Mesothelial cell of epicardium (in vitro differentiated cells): ENCODE measurements at places on chromosomes 7 and 10.

DNA sequence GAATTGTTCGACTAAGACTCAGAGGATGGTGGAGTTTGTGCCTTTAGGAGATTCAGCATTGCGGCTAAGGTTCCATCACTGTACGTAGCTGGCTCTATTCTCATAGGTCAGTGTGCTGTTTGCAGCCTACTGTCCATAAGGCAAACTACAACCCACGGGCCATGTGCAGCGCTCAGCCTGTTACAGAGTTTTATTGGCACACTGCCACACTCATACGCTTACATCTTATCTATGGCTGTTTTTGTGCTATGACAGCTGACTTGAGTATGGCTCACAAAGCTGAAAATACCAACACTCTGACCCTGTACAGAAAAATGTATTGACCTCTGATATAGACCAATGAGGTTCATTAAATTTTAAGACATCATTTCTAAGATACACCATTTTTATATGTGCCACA lies 114.5 kb downstream of the ARID5B start:
- no peak for DNase-seq

DNA sequence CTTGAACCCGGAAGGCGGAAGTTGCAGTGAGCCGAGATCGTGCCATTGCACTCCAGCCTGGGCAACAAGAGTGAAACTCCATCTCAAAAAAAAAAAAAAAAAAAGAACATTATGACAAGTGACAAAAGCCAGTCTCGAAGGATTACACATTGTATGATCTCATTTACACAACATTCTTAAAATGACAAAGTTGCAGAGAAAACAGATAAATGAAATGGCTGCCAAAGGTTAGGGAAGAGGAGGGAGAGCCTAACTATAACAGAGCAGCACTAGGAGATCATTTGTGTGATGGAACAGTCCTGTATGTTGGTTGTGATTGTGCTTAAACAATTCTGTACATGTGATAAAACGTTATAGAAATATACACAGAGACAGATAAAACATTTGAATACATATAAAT lies 16.2 kb upstream of the CPVL start:
- DNase-seq: no peak

DNA sequence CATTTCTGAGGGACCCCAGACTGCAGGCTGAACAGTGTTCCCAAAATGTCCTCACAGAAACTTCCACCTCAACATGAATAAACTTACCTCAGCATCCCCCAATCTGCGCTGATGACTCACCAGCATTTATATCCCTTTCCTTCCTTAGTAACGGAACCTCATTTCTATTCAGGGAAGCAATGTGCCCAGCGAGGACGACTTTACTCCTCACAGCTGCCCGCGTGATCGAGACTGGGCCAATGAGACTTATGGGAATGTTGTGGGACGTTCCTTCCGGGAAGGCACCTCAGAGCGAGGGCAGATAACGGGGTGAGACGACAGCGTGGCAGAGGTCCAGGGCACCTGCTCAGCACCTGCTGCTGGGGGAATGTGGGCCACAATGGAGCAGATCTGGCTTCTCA lies 73.1 kb upstream of the CAMK2B start:
- no peak for DNase-seq

GRCh38 chr7:103996639-103997038 lies 7.2 kb upstream of the RELN start:
- no peak for DNase-seq

DNA sequence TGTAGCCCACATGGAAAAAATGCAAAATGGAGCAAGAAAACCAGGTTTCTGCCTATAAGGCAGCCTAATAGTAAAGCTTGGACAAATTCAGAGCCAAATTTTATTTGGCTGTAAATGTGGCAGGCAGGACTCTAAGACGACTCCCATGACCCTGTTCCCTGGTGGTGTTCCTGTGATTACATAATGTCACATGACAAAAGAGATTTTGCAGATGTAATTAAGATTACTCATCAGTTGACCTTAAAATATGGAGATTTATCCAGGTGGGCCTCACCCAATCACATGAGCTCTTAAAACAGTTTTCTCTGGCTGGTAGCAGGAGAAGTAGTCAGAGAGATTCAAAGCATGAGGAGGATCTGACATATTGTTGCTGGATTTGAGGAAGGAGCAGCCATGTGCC lies 303.1 kb upstream of the IMMP2L start:
- DNase-seq: no peak
